Amygdala (tissue), 56 donors: ENCODE measurements at places on chromosomes 6 and 20.

- DNase-seq, result no peak
Measured at GRCh38 chr20:36407199-36407733, 101.1 kb downstream of the DLGAP4 start.

GRCh38 chr20:49938173-49939163 lies 2.3 kb downstream of the RNF114 start:
- DNase-seq, result no peak

DNA sequence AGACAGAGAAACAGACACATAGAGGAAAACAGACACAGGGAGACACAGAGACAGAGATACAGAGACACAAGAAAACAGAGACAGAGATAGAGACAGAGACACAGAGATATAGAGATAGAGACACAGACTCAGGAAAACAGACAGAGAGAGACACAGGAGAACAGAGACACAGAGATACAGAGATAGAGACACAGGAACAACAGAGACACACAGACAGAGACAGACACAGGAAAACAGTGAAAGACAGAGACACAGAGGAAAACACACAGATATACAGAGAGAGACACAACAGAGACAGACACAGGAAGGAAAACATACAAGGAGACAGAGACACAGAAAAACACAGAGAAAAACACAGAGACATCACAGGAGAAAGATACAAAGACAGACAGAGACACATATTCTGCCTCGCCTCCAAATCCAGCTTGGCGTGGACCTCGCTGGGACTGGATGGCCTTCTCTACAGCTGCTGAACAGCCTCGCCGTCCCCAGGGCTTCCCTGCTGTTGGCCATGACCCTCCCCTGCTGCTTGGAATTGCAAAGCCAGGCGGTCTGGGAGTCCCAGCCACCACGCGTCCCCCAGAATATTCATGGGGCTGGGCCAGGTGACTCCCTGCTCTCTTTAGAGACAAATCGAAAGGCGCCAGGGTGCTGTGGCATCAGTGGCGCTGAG lies 36.8 kb downstream of the NTSR1 start:
- DNase-seq, result no peak

- no peak for DNase-seq
Measured at GRCh38 chr6:16436550-16436949, 198.2 kb downstream of the GMPR start.

DNA sequence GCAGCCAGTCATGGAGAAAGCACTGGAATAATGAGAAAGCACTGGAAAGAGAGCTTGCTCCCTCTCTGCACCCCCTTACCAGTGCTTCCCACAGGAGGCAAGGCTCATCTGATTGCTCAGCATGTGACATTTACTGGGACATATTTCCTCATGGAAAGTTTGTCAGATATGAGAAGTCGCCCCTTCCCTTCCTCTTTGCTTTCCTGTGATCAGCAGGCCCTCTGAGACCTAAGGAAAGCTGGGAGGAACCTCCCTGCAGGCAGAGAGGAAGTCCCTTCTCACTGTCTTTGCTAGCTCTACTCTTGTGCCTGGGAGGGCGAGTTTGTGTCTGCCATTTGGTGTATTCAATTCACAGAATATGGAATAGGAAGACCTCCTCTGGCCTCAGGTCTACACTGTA lies 283.8 kb downstream of the ALDH8A1 start:
- DNase-seq, result no peak

- no peak for DNase-seq
Measured at GRCh38 chr6:44012078-44012493, 115.2 kb downstream of the MRPL14 start.

- DNase-seq, result no peak
Measured at GRCh38 chr6:29129326-29130012, 21.6 kb downstream of the OR2J3 start.

DNA sequence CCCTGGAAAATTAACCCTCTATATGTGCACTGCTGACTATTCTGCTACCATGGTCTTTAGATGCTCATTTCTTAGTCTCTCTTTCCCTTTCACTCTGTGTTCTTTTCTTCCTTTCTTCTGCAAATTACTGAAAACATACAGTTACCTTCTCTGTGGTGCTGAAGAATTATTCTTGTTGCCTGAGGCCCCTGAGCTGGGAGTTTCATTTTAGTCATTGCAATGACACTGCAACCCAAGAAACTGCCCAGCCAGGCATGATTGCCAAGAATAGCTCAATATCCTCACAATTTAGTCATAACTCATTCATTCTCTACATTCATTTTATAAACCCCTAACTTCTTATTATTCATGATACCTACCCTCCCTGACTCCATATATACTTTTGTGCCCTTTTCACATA lies 245.8 kb upstream of the RAB32 start:
- DNase-seq, result no peak

GRCh38 chr20:64081624-64081964 lies 1.7 kb downstream of the OPRL1 start:
- no peak for DNase-seq

DNA sequence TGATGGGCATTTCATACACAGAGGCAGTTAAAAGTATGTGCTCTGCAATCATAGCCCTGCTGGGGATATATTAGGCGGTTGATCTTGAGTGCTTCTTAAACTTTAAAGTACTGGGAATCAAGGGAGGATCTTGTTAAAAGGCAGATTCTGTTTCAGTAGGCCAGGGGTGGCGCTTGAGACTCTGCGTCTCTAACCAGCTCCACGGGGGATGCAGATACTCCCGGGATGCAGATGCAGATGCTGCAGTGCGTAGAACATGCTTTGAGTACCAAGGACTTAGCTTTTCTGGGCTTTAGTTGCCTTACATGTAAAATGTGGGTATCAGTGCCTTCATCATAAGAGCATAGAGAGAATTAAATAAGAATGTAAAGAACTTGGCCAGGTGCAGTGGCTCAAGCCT lies 44.4 kb upstream of the ENPP5 start:
- no peak for DNase-seq

DNA sequence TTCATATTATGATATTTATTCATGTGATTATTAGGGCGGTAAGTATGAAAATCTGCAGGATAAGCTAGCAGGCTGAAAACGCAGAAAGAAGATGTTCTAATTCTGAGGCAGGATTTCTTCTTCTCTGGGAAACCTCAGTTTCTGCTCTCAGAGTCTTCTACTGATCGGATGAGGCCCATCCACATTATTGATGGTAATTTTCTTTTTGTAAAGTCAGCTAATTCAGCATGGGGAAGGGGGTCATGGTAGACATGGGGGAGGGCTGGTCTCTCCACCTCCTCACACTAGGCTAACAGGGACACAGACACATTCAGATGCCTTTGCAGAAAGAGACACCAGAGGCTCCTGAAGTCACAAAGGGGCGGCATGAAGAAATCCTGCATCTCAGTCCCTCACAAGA lies 21.7 kb upstream of the MICA start:
- DNase-seq, result no peak

- DNase-seq, result no peak
Measured at GRCh38 chr20:56558968-56559367, 25.9 kb downstream of the FAM209B start.

DNA sequence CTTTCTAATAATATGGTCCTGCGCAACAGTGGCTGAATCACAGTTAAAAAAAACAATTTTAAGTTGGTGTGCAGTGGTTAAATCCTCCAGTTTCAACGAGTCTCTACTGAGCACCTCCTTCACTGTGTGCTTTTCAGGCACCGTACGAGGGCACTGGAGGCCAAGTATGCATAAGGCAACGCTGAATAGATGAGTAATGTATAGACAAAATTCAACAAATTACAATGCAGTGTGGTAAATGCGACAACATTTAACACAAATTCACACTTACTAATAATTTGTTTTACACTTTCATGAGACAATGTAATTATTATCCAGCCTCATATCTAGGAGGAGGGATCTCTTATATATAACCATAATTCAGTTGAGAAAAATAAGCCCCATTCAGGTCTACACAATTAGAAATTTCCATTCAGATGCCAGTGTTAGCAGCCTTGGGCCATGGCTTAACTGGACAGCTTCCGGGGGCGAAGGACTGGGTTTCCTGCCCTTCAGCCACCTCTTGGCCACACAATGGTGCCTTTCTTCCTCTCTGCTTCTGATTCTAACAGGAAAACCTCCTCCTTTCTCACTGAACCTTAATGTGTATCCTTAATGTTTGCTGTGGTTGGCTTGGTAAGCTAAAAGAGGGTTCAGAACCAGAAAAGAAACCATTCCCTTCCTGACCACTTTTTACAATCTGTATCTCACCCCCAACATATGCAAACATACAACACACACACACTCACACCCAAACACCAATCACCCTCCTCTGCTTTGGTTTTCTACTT lies 51.9 kb downstream of the B4GALT5 start:
- no peak for DNase-seq

DNA sequence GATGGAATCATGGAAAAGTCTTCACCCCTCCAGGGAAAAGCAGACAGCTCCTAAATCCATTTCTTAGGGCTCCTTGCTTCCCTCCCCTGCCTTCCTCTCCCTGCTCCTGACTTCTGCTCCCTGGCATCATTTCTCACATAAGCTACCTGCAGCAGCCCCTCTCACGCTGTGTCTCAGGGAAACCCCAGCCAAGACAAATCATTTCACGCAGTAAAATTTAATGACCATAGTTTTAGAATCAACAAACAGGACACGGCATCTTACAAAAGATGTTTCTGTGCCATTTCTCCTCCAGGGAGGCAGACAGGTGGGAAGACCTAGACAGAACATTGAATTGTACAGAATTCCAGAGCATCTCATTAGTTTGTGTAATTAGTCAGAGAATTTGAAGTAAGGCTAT lies 16.5 kb upstream of the FOXQ1 start:
- no peak for DNase-seq

DNA sequence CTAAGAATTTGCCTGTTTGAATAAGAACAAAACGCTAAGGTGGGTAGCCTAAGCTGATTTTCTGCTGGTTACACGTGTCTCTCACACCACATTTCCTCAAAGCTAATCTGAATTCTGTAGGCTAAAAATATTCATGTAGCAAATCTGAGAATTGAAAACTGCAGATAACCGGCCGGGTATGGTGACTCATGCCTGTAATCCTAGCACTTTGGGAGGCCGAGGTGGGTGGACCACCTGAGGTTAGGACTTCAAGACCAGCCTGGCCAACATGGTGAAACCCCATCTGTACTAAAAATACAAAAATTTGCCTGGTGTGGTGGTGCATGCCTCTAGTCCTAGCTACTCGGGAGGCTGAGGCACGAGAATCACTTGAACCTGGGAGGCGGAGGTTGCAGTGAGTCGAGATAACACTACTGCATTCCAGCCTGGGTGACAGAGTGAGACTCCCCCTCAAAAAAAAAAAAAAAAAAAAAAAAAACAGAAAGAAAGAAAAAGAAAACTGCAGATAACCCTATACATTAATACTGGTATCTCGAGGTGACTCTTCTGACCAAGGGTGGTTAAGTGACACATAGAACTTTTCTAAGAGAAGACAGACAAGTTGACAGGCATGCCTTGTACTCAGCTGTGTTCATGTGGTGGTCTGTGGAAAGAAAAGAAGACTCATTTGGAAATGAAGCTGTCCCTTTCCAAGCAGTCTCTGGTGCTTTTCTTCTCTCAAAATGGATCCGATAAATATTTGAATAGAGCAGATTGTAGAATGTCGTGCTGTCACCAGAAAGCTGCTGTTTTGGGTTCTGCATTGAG lies 24.7 kb upstream of the ASXL1 start:
- DNase-seq, result no peak

DNA sequence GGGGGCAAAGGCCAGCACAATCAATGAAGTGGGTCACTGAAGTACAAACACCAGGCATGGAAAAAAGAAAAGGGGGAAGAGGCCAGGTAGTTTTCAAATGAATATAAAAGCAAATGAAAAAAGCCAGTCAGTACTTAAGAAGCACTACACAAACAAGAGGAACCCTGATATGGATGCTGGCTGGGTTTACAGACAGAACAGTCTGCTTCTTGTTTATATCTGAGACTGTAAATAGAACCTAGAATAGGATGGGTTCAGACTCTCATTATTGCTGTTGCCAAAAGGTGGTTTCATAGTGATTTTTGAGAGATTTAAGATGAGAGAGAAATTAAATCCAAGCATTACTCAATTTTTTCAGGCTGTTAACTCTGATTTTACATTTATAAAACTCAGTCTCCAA lies 24.1 kb downstream of the USP45 start:
- no peak for DNase-seq

- DNase-seq, result no peak
Measured at GRCh38 chr6:12605888-12606345, 110.7 kb upstream of the PHACTR1 start.

GRCh38 chr6:41642090-41642959 lies 4.1 kb downstream of the MDFI start:
- no peak for DNase-seq

DNA sequence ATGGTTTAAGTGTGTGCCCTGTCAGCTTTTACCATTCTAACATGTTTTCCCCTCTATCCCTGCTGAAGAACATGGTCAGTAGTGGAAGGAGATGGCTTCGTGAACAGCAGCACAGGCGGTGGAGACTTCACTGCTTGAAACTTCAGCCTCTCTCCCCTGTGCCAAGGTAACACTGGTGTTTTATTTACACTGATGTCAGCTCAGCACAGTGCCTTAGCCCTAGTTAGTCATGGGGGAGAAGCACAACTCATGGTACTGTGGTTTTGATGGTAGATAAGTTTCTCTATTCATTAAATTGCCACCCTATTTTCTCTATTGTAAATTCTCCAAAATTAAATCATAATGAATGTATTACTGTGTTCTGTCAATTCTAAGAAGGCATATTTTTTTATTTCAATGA lies 56.6 kb downstream of the MTHFD1L start:
- DNase-seq, result no peak

DNA sequence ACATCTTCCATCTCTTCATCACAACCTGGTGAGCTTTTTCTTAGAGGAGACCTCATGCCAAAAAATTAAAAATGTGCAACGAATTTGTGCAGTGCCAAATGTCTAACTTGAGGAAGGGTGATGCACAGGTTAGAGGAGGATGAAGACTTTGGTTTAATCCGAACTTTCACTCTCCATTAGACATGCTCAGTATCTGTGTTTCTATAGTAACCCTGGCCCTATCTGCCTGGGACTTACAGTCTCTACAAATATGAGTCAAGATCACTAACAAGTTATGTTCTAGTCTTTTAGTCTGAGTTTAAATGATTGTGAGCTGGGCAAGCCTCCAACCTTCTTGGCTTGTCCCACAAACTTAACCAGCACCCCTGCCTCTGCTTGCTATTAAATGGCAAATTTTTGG lies 377.0 kb downstream of the BMP2 start:
- no peak for DNase-seq

DNA sequence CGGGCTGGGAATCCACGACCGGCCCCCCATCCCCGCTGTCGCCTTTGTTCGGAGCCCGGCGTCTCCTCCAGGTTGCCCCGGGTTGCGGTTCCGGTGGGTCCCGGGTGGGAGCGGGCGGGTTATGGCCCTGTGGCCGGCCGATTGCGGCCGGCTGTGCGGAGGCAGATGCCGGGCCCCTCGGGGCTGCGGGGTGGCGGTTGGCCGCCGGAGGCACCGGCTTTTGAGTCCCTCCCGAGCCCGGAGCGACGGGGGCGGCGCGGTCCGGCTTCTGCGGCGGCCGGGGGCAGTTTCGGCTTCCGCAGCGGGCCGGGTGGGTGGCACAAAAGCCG lies 431 bp downstream of the LOC128125822 start:
- no peak for DNase-seq
